ENCODE measurements at places on chromosomes 3 and 15.
A peak's percentile ranks its signal among the peaks of the same experiment; 100 is the strongest.

DNA sequence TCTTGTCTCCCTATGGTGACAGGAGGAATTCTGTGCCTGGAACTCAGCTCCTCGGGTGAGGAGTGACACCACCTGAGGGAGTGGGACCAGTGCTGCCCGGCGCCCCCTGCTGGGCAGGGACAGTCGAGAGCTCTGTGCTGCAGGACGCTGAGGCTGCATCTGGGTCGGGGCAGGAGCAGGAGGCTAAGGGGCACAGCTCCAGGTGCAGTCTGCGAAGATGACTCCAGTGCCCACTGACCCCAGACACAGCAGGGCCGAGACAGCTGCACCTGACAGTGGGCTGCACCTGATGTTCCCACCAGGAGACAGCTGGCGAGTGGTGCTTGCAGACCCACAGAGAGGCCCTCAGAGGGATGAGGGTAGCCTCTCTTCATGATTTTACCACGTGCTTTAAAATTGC lies 152.9 kb downstream of the ATP10A start:
- H3K4me1 ChIP-seq, result no peaks in the 10 kb centered on the region
- no peak overlapping the region for H3K27ac ChIP-seq
- H3K4me3 ChIP-seq, result no peak overlapping the region
- H3K36me3 ChIP-seq, result peaks cover 8% of the 10 kb centered on the region
- DNase-seq, result peak; percentile 62
- no peaks in the 10 kb centered on the region for H3K27me3 ChIP-seq

DNA sequence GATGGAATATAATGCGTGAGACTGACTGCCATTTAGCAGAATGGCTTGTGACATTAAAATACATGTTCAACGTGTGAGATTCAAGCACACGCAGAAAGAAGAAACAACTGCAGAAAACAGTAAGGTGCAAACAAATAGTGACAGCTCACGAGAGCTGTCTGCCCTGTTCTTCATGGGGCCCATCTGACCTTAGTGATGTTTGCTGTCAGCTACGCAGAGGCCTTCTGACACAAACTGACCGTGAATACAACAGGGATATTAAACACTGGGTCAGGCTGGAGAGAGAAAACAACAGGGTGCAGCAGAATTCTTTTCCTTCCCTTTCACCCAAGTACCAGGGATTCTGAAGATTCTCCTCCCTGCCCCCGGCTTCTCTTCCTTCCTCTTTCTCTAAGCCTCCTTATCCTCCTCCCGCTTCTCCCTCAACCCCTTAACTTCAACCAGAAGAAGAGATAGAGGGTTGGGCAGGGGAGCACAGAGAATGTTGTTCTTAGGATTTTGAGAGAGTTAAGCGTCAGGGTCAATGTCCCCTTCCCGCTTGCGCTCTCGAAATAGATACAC lies 2.1 kb downstream of the TNFAIP8L3 start:
- peaks cover 91% of the 10 kb centered on the region for H3K27me3 ChIP-seq
- no peak overlapping the region for H3K4me3 ChIP-seq
- DNase-seq, result no peak
- no peak overlapping the region for H3K27ac ChIP-seq
- H3K36me3 ChIP-seq, result no peaks in the 10 kb centered on the region

GRCh38 chr3:43320288-43320687 lies 33.9 kb downstream of the SNRK start:
- no peak for DNase-seq
- H3K27ac ChIP-seq, result no peak overlapping the region
- peaks cover 42% of the 10 kb centered on the region for H3K36me3 ChIP-seq

DNA sequence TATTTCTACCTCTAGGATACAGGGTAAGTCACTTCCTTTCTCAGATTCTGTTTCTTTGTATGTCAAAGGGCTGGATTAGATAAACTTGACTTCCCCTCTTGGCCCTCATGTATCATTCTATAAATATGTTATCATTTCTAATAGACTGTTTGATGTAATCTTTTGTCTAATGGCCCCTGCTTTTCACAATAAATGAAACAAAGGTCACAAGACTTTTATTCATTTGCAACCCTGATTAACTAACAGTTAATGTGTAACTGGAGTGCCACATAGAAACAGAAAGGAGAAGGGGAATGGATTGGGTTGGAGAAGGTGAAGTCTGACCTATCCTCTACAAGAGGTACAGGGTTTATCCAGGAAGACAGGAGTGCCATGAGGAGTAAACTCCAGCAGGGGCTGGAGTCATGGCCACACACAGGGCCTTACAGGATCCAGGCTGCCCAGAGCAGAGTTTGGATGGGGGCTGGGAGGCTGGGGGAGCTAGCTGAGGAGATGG lies 8.0 kb upstream of the B3GNT5 start:
- H3K27me3 ChIP-seq, result peaks cover 5% of the 10 kb centered on the region
- H3K27ac ChIP-seq, result no peak overlapping the region
- H3K36me3 ChIP-seq, result peaks cover 23% of the 10 kb centered on the region
- no peak overlapping the region for H3K4me3 ChIP-seq
- no peak for DNase-seq
